ENCODE measurements at places on chromosomes 12 and 14.

- DNase-seq: no peak
Observed at GRCh38 chr14:105519946-105520698, 6.3 kb upstream of the TMEM121 start.

DNA sequence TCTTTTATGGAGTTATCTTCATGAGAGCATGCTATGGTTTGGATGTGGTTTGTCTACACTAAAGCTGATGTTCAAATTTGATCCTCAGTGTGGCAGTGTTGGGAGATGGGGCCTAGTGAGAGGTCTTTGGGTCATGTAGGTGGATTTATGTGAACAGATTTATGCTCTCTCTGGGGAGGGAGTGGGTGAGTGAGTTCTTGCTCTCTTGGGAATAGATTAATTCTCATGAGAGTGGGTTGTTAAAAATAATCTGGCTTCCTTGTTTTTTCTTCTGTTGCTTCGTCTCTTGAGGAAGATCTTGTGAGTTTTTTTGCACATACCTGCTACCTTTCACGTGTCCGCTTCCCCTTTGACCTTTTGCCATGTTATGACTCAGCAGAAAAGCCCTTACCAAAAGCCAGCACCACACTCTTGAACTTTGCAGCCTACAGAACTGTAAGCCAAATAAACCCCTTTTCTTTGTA lies 20.5 kb downstream of the DERA start:
- DNase-seq: no peak

DNA sequence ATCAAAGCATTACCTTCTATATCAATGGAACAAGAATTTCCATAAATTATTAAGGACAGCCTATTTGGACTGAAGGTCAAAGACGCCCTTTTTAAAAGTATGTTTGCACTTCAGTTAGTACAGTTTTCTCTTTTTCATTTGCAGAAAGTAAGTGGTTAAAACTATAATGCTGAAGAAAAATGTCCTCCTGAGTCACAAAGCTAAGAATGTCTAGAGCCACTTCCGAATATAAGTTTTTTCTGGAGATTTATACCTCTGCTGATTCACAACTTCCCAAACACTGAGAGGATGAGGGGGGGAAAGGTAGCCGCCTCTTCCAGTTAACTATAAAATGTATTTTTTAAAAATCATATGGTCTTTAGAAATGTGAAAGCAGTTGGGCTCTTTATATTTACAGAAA lies 84.9 kb downstream of the DUSP6 start:
- no peak for DNase-seq

DNA sequence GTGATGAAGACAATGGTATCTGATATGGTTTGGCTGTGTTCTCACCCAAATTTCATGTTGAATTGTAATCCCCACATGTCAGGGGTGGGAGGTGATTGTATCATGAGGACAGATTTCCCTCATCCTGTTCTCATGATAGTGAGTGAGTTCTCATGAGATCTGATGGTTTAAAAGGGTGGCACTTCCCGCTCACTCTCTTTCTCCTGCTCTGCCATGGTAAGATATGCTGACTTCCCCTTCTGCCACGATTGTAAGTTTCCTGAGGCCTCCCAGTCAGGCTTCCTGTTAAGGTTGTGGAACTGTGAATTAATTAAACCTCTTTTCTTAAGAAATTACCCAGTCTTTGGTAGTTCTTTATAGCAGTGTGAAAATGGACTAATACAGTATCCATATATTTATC lies 25.6 kb upstream of the PTHLH start:
- no peak for DNase-seq

DNA sequence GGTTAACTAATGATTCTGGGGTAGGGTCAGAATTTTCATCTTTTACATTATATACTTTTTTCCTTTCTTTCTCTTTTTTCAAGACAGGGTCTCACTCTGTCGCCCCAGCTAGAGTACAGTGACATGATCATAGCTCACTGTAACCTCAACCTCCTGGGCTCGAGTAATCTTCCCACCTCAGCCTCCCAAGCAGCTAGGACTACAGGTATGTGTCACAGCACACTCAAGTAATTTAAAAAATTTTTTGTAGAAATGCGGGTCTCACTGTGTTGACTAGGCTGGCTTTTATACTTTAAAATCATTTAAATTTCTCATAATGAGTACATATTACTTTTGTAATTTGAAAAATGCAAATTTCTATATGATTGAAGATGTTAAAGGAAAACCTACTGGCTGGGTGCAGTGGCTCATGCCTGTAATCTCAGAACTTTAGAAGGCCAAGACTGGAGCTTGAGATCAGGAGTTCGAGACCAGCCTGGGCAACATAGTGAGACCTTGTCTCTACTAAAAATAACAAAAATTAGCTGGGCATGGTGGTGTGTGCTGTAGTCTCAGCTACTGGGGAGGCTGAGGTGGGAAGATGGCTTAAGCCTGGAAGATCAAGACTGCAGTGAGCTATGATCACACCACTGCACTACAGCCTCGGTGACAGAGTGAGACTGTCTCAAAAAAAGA lies 25.7 kb downstream of the R3HDM2 start:
- DNase-seq: no peak

DNA sequence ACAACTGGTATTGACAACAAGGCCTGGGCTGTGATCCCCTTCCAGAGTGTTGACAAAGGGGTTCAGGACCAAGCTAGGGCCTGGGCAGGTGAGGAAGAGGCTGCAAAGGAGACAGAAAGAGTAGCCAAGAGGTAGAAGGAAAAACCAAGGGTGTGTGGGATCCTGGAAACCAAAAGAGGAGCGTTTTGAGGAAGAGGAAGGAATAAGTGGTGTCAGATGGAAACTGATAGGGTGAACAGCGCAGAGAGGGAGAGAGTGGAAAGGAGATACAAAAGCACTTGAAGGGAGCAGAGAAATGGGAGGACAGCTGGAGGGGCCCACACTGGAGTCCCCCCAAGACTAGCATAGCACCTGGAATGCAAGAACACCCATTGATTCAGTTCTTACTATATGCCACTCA lies 8.3 kb upstream of the HVCN1 start:
- no peak for DNase-seq

GRCh38 chr12:124136796-124137195 lies 158.1 kb upstream of the RFLNA start:
- no peak for DNase-seq

GRCh38 chr12:102095677-102096263 lies 24.1 kb downstream of the NUP37 start:
- DNase-seq: no peak

DNA sequence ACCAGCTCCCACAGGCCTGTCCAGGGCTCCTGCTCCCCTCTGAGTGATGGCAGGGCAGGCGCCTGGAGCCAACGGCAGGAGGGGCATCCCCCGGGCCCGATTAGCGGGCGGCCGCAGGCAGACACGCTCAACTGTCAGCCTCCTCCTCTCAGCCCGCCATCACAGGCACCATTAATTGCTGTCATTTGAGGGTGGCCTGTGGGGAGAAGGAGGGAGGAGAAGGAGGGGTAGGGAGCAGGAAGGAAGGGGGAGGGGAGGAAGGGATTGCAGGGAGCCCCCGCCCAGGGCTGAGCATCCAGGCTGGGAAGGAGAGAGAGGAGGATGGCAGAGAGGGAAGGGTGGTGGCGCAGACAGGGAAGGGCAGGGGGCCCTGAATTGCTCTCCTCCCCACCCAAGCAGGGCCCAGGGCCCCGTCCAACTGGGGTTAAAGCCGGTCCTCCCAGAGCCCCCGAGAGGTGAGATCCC lies 36.1 kb downstream of the NCOR2 start:
- DNase-seq: no peak

DNA sequence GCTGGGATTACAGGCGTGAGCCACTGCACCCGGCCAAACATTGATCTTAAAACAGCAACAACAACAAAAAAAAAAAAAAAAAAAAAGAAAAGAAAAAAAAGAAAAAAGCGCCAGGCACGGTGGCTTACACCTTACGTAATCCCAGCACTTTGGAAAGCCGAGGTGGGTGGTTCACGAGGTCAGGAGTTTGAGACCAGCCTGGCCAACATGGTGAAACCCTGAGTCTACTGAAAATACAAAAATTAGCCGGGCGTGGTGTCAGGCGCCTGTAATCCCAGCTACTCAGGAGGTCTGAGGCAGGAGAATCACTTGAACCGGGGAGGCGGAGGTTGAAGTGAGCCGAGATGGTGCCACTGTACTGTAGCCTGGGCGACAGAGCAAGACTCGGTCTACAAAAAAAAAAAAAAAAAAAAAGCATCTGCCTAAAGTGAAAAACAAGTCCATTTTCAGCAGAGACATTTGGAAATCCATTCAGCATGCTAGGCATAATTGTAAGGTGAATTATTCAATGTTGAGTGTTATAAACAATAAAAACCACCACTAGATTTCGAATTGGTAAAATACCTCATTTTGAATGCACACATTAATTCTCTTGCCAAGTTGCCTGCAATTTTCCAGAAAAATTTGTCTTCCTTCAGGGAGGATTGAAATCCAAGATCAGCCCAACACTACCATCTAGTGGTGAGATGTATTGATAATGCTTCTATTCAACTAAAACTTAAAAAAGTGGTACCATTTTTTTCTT lies 8.0 kb upstream of the CERS5 start:
- no peak for DNase-seq

DNA sequence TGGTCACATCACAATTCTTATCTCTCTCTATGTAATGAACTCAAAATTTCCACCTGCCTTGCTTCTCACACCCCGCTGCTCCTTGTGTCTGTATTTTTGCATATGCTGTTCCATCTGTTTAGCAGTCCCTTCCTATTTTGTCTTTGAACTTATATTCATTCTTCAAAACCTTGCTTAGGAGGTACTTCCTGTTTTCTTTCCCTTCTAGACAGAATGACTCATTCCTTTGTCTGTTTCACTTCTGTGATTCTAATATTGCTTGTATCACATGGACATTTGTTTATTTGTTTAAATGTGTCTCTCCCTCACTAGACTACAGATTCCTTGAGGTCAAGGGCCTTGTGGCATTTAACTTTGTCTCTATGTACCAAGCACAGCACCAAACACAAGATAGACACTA lies 424.2 kb downstream of the ETNK1 start:
- DNase-seq: no peak

DNA sequence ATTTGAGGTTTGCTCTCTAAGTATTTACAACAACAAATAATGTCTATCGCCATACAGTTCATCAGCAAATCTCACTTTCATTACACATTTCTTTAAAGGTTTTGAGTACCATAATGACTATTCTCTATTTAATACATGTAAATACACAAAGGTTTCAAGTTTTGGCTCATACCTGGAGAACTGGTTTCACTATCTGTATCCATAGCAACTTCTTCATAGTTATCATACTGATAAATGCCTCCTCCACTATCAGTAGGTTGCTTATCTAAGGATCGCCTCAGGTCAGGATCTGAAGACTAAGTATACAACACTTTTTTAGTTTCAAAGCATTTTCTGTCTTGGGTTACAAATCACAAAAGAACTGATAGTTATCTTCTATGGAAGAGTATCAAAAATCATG lies 21.4 kb downstream of the ZFC3H1 start:
- no peak for DNase-seq

DNA sequence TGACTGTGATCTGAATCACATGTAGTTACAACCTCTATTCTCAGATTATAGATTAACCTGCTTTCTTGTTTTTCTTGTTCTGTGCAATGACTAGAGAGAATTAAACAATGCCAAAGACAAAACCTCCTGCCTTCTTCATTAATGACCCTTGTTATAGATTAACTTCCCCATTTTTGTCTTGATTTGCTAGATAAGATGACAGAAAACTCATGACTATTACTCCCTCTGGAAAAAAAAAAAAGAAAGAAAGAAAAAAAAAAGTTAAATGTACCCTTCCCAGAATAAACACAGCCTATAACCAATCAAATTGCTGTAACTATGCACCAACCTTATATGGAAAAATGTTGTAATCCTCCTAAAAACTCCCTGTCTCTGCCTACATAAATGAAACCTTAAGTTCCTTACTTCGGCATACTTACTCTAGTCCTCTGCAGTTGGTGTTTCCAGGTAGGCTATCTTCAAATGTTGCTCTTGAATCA lies 41.1 kb upstream of the PCED1B start:
- DNase-seq: no peak

- DNase-seq: no peak
Observed at GRCh38 chr14:86935241-86935885, 1057.6 kb downstream of the GALC start.

GRCh38 chr14:104150136-104151025 lies 12.0 kb downstream of the KIF26A start:
- no peak for DNase-seq

- no peak for DNase-seq
Observed at GRCh38 chr14:93200553-93200952, 6.3 kb downstream of the GON7 start.

GRCh38 chr14:72638021-72638420 lies 255.9 kb downstream of the DPF3 start:
- DNase-seq: no peak

DNA sequence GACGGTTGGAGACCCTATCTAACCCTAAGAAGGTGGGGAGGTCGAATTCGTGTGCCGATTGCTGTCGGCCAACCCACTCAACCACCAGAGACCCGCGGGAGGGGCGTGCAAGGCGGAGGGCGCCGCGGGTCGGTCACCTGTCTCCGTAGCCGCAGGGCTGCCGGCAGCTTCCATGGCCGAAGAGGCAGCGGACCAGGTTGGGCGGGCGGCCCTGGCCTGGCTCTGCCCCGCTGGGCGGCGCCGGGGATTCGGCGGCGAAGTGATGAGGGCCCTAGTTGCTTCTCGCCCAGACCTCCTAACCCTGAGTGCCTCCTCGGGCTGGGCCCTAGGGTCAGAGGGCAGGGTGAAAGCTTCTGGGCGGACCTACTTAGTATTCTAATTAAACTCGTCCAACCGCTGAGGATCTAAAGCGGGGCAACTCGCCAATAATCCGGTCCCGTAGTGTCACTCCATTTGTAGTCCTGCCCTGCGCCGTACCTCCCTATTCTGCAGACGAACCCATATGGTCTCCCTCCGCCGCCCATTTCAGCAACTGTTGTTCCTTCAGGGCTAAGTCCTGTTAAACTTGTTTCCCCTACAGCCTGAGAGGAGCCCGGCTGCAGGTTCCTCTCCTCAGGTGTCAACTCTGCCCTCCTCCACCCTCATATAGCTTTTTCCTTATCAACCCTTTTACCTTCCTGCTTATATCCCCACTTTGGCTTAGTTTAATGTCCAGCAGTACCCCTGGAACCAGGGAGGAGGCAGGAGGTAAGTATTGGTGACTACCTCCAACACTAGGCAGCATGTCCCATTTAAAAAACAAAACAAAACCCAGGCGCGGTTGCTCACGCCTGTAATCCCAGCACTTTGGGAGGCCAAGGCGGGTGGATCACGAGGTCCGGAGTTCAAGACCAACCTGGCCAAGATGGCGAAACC lies at the start of gene PYM1:
Gene PYM1, minus strand, starts transcription at position 307 of the 915 bp plus-strand sequence. Its CDS starts 133 bp downstream, at position 174.
- DNase-seq: no peak
